ENCODE measurements at places on chromosomes 1 and 21.

- DNase-seq = peak; percentile 51
Observed at GRCh38 chr1:54810153-54810942, 9.2 kb upstream of the TTC22 start.

DNA sequence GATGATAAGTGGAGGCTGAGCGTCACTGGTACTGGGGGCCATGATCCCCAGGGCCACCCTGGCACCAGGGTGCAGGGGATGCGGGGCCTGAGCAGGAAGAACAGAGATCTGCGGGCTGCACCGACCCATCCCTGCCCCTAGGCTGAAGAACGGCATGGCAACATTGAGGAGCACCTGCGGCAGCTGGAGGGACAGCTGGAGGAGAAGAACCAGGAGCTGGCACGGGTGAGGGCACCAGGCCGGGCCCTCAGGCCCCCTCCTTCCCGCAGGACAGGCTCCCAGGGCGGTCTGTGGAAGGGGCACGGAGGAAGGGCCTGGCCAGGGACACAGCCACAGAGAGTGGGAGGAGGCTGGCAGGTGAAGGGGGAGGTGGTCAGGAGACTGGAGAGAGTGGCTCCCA is 21.8 kb downstream of the PPFIA4 start:
- DNase-seq = no peak

DNA sequence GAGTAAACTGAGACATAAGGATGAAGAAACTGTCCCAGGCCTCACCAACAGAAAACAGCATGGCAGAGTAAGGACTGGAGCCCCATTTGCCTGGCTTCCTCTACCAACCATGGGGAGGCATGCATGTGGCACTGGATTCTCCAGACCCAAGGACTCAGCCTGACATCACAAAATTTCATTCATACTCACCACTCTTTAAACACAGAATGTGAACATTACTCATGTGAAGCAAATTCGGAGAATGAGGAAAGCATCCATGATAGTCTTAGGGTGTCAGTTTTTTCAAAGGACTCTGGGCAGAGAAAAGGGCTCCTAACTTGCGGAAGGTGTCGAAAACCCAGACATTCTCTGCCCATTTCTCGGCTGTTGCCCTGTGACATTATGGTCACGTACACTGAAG is 83.9 kb downstream of the PCNX2 start:
- DNase-seq = no peak

- DNase-seq = no peak
Observed at GRCh38 chr1:155976913-155977689, 1.2 kb downstream of the ARHGEF2 start.

DNA sequence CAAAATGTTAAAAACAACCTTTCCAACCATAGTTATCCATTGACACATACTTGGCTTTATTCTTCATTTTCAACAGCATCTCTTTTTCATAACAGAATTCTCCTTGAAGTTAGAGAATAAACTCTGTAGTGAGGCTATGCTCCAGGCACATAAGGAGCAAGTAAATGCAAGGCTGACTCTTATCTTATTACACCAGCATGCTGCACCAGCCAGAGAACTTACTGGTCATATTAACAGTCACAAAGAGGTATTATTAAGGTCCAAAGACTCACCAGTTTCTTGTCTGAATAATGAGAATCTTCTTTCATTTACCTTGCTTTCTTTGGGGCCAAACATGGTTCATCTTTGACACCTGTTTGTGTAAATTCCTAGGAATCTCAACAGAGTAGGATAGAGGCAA is 71.3 kb upstream of the IVNS1ABP start:
- DNase-seq = no peak

GRCh38 chr1:44031252-44032169 is at the start of gene SLC6A9:
SLC6A9 (minus strand) TSS chr1:44031462; CDS start chr1:44024277, 7,185 bp downstream.
- DNase-seq = peak; percentile 29

GRCh38 chr1:245380790-245381535 is 226.2 kb downstream of the KIF26B start:
- no peak for DNase-seq

- DNase-seq = no peak
Observed at GRCh38 chr1:42978317-42979035, 19.8 kb upstream of the SLC2A1 start.

GRCh38 chr1:53417074-53417511 is 42.1 kb upstream of the DMRTB1 start:
- DNase-seq = no peak

GRCh38 chr1:23554481-23555269 is 4.6 kb downstream of the ID3 start:
- DNase-seq = peak; percentile 87

- no peak for DNase-seq
Observed at GRCh38 chr1:41238311-41238988, 3.7 kb downstream of the SCMH1 start.

- DNase-seq = no peak
Observed at GRCh38 chr1:228342627-228343190, 63.9 kb downstream of the TRIM11 start.

GRCh38 chr1:88890791-88891317 is 513 bp downstream of the GTF2B start:
- DNase-seq = peak; percentile 7

GRCh38 chr1:222047366-222047765 is 305.5 kb upstream of the DUSP10 start:
- no peak for DNase-seq

GRCh38 chr1:228827019-228827418 is 91.7 kb downstream of the RHOU start:
- DNase-seq = no peak

GRCh38 chr1:7869136-7869920 is 16.5 kb upstream of the UTS2 start:
- no peak for DNase-seq

GRCh38 chr1:236228411-236228810 is 53.3 kb downstream of the ERO1B start:
- DNase-seq = no peak

GRCh38 chr1:209748620-209749019 is 7.2 kb upstream of the TRAF3IP3 start:
- no peak for DNase-seq

DNA sequence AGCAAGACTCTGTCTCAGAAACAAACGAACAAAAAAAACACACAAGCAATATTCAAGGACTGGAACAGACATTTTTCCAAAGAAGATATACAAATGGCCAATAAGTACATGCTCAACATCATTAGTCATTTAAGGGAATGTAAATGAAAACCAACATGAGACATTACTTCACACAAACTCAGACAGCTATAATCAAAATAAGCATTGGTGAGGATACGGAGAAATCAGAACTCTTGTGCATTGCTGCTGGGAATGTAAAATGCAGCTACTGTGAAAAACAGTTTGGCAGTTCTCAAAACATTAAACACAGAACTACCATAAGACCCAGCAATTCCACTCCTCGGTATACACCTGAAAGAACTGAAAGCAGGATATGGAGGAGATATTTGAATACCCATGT is 15.4 kb downstream of the NOL9 start:
- DNase-seq = no peak

GRCh38 chr1:189323091-189323490 is 1154.6 kb downstream of the BRINP3 start:
- DNase-seq = no peak

DNA sequence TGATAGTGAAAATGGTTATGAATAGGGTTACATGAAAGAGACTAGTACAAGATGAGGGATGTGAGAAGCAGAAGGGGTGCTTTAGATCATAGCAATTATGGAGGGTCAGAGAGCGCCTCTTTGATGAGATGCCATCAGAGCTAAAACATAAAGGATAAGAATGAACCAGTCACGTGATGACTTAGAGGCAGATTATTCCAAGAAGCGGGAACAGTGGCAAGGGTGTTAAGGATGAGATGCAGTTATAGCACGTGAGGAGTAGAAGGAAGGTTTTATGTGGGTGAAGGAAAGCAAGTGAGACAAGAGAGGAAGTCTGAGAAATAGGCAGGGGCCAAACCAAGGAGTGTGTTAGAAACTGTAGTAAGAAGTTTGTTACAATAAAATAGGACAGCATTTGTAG is 360.1 kb downstream of the DPYD start:
- no peak for DNase-seq

- no peak for DNase-seq
Observed at GRCh38 chr1:21536218-21536617, 27.0 kb downstream of the ALPL start.

- DNase-seq = no peak
Observed at GRCh38 chr1:173997791-173998190, 24.4 kb downstream of the RC3H1 start.

- no peak for DNase-seq
Observed at GRCh38 chr1:111736548-111737215, 2.5 kb downstream of the INKA2 start.

DNA sequence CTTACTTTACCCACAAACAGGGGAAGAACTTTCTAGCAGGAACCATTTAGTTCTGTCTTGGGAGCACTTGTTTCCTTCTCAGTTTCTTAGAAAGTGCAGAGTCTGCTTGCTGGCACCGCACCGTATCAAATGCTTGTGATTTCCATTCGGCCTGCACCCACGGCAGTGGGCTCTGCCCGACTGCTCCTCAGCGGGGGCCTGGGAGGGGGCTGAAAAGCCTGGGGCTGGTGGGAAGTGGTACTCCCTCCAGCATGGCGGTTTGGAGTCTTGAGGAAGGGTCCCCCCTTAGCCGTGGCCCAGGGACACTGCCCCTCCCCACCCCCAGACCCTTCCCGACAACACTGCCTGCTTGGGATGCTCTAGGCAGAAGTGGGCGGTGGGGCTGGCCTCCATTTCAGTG is 57.0 kb downstream of the KIF26B start:
- DNase-seq = no peak

DNA sequence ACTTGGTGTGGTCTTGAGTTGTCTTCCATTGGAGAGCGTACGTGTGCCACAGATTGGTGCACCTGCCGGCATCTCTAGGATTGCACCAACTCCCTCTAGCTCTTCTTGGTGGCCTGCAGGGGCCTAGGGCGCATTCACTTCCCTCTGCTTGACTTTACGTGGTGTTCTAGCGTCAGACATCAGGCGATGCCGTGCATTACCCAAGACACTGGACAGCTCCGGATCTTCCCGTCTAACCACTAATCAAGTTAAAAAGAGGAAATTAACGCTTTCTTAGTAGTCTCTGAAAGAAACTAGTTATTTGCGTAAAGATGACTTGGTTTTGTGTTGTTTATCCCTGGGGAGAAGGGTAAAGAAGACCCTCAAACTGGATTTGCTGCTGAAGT is 510 bp upstream of the IL10RB start:
- no peak for DNase-seq

- DNase-seq = no peak
Observed at GRCh38 chr1:235450433-235450832, 53.8 kb downstream of the B3GALNT2 start.

- DNase-seq = no peak
Observed at GRCh38 chr21:46326110-46326703, 2.3 kb downstream of the PCNT start.

DNA sequence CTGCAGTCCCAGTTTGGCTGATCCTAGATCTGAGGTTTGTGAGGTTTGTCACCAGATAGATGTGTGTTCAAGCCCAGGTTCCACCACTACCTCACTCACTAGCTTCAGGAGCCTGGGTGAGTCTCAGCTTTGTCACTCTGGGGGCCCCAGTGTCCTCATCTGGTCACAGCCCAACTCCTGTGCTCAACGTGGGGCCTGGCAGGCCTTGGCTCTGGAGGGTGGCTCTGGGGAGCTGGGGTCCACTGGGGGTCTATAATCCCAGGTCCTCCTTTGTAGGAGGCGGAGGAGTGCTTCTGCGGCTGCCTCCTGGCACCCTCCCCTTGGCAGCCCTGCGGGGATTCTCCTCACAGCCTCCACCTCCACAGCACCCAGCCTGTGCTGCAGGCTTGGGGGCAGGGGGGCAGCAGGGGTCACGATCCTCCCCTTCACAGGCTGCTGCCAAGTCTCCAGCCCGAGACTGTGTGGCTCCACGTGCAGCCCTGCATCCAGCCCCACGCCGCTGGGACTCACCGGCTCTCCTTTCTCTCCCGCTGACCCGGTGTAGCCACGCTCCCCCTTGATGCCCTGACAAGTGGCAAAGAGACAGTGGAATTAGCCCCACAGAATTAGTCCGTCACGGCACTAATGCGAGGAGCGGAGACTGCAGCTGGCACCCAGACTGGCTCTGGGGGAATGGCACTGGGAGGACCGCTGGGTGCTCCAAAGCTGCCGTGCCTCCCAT is 22.5 kb upstream of the PEF1 start:
- no peak for DNase-seq

DNA sequence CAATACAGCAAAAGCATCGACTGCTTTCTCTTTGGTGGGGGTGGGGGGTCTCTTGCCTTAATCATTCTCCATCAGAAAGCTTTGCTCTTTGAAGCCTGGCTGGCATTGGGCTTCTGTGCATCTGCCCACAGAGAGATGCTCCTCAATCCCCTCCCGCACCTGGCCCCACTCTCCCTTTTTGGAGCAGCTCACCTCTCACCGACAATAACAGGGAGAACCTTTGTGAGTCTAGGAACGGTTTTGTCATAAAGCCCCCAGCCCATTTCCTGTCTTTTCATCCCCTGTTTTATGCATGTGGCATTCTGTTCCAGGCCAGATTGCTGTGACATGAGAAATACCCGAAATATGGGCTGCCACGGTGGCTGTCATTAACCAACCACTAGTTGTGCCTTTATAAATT is 469.0 kb upstream of the VAMP3 start:
- no peak for DNase-seq

DNA sequence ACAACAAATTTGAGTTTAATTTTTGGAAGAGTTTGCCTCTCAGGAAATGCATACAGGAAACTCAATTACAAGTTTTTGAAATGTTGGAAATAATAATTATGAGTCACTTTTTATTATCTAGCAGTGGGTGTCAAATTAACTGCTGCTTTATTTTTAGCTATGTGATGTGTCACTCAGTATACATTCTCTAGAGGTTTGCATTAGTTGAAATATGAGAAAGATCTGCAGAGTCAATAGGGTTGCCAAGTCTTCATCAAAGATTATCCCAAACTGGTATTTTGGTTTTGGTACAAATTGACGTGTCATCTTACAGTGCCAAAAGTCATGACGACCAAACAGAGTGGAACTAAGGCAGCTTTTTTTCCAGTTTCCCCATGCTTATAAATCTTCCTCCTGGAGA is 54.3 kb upstream of the DIPK1A start:
- no peak for DNase-seq

DNA sequence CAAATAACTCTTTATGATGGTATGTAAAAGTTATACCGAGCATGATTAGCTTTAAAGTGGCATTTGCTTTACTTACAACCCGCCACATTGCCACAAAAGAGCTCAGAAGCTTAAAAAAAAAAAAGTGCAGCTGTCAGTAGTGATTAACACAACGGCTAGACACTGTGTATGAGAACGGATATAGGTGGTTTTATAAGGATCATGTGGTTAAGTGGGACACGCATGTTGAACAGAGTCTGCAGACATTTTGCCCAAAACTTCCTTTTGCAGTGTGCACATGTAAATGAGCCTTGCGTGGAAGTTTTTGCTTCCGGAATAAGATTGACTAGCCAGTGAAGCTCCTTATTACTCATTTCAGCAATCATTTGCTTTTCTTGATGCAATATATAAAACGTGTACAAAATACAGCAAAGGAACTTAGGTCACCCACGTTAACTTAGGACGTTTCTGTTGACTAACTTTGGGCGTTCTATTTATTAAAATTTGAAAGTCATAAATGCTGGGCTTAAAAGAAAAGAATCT is 58.7 kb upstream of the RGS1 start:
- peak; percentile 34 for DNase-seq

GRCh38 chr1:182120411-182121258 is 59.1 kb upstream of the ZNF648 start:
- no peak for DNase-seq

All from activated effector memory CD4-positive, alpha-beta T cell treated with Interleukin-2 at 50 U/mL for 16 hours (primary cell).